ENCODE measurements at places on chromosomes 6 and 20.

- no peak for DNase-seq
Observed at GRCh38 chr6:108884211-108885059, 36.2 kb downstream of the ARMC2 start.

- DNase-seq: no peak
Observed at GRCh38 chr6:148997865-148998264, 251.0 kb downstream of the UST start.

DNA sequence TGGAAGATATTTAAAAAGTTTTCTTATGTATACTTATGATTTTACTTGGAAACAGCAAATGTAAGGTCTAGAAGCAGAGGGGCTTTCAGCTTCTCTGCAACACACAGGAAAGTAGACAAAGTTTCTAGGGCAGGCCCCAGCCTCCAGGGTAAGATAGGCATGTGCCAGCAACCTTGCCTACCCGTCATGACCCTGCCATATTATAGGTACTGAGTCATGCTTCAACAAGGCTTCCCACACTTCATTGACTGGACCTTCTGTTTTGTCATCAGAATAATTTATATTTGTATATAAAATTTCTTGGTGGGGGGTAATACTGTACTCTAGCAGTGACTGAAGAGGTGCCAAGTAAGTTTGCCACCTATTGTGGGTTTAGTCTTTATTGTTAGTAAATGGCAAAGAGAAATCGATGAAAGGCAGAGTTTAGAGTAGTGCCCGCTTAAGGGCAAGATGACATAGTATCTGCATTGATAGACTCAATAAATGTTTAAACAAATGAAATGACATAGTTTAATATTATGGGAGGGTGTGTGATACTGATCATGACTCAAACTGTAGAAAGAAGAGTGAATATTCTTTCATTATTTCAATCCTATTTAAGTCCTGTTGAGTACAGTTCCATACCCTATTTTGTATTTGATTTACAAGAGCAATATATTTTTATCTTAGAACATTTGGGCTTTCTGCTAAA, 95.6 kb downstream of the JARID2 start:
- DNase-seq: no peak

- no peak for DNase-seq
Observed at GRCh38 chr6:150409576-150410066, 40.8 kb downstream of the IYD start.

GRCh38 chr6:156395276-156395675, 381.9 kb upstream of the ARID1B start:
- DNase-seq: no peak

DNA sequence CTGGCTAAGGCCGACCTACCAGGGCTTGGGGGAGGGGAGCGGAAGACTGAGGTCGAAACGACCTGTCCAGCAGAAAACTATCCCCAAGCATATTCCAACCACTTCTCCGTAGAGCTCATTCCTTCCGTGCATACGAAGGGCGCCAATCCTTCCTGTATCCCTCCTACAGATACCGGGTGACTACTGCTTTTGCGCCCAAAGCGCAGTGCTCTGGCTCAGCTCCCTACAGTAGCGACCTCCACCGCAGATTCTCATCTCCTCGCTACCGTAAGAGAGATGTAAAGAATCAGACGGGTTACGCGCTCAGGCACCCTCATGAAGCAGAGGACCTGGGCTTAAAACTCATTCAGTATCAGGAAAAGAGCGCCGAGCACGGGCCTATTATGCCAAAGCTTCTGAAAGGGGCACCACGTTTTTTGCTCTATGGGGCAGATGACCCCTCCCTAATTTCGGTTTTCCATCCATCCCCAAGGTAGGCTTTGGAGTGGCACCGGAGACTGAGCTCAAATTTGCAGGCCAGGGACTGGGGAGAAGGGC, 563 bp upstream of the NNAT start:
- no peak for DNase-seq

DNA sequence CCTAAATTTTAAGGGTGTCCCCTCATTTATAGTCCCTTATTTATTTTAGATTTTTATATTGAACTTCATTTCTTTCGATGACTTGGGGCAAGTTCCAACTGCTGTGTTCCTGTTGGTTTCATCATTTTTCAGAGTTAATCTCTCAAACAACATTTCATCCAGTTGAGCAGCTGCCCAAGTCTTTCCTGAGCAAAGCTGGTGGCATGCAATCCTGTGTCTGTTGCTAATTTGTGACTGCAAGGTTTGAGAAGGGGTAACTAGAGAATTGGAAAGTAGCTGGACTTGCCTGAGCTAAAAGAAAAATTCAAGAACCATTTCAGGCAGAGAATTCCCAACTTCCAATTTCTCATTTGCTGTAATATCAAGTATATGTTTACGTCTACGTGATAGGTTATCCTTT, 881.5 kb upstream of the SLC35B3 start:
- DNase-seq: no peak

GRCh38 chr6:444653-445275, 53.2 kb downstream of the IRF4 start:
- peak; percentile 33 for DNase-seq

- no peak for DNase-seq
Observed at GRCh38 chr6:73236144-73236750, 11.0 kb upstream of the KHDC1L start.

- no peak for DNase-seq
Observed at GRCh38 chr6:21220271-21220987, 373.1 kb upstream of the SOX4 start.

DNA sequence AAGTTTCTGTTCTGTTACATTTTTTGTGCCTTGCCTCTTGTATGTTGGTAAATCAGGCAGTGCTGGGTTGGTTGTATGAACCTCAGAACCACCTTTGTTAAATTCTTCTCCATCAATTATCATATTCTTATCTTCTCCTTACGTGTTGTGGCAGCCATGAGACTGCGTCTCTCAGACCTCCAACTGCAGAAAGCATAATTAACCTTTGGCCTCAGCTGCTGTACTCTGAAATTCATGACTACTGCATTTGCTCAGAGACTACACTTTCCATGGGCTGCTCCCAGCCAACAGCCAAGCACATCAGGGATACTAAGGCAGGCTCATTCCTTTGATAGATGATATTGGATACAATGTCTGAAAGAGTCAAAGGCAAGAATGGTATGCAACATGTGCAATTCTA, 15.1 kb upstream of the SNX3 start:
- DNase-seq: no peak

DNA sequence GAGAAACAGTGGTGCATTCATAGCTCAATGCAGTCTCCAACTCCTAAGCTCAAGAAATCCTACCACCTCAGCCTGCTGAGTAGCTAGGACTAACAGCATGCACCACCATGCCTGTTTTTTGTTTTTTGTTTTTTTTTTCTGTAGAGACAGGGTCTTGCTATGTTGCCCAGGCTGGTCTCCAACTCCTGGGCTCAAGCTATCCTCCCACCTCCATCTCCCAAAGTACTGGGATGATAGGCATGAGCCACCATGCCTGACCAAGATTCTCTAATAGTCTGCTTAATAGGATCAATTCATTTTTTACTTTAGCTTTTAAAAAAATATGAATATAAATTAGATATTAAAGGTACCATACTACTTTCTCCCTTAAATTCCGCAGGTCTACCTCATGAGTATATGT, 152.3 kb upstream of the BEND3 start:
- DNase-seq: no peak

DNA sequence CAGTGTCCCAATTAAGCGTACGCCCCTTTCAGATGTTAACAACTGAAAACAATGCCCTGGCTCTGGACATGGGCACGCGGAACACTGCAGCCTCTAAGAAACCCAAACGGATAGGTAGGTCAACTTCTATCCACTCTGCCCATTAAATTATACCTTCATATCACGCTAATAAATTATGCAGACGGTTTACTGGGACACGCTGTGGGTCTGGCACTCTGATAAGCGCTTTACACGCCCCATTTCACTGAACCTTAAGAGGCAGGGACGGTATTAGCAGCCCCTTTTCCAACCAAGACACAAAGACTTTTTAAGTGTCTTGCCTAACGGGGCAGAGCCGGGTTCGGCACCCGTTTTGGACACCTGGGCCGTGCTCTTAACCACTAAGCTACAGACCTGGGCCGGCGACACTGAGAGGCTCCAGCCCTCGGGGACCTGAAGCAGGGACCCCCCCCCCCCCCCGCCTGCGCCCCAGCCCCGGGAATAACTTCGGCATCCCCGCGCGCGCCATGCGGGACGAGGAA, 744 bp downstream of the STAU1 start:
- DNase-seq: no peak

DNA sequence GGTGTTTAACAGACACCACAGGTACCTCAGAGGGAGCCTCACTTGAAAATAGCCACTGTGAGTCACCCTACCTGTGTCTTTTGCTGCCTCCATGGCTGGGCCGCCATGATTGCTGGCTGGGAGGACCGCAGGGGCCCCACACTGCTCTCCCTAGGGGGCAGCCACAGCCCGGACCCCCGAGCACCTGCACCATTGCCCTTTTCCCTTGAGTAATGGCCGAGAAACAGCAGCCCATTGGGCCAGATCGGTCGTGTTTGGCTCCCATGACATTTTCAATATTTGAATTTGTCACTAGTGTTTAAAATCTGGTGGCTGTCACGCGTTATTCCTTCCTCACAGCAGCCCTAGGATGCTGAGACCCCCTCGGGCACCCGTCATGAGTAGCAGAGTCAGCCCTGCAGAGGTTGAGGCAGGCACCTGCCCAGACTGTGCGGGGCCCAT, 6.7 kb downstream of the ZBP1 start:
- no peak for DNase-seq

All from stimulated activated CD4-positive, alpha-beta T cell treated with anti-CD3 and anti-CD28 coated beads, TNF-alpha, amount 100 ng/mL, for 1 hour (primary cell).